ENCODE measurements at places on chromosomes 1 and 21.

GRCh38 chr1:25695090-25695770 lies 78.6 kb downstream of the MAN1C1 start:
- peak; percentile 94 for DNase-seq
- H3K27me3 ChIP-seq = no peaks in the 10 kb centered on the region
- no peaks in the 10 kb centered on the region for H3K4me1 ChIP-seq
- H3K27ac ChIP-seq = peak overlapping the region; percentile 76

DNA sequence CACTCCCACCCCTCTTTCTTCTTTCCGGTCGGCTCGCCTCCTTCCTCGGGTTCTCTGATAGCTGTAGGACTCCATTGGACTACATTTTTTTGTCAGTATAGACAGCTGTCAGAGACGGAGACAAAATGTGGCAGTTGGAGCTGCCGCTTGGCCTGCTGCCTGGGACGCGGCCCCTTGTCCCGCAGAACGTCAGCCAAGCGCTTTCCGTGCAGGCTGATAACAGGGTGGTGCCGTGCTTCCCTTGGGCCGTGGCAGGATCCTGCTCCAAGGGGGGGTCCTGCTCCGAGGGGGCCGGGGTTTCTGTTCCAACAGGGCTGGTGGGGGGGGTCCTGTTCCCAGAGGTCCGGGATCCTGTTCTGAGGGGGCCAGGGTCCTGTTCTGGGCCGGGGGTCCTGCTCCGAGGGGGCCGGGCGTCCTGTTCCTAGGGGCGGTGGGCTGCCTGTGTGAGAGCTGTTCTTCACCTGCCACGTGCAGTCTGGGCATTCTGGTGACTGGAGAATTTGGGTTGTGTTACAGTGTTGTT lies 4.9 kb downstream of the SKI start:
- peak overlapping the region; percentile 39 for H3K4me3 ChIP-seq
- DNase-seq = no peak
- H3K27ac ChIP-seq = peak overlapping the region; percentile 93
- no peaks in the 10 kb centered on the region for H3K27me3 ChIP-seq
- no peaks in the 10 kb centered on the region for H3K4me1 ChIP-seq

DNA sequence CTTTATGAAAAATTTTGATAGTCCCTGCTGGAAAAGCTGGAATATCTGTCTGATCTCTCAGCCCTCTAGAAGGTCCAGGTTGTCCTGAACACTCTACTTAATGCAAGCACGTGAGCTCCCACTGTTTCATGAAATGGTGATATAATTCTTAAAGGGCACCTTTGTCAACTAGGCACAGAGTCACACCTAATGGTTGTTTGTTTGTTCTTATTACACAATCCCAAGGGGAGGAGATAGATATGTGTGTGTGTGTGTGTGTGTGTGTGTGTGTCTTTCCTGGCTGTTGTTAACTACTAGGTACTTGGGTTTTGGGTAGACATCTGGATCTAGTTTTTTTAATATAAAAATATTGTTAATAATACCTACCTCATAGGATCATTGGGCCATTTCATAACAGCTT lies 63.9 kb downstream of the GRIK1 start:
- H3K4me3 ChIP-seq = no peak overlapping the region
- H3K27me3 ChIP-seq = no peaks in the 10 kb centered on the region

GRCh38 chr1:243495442-243496186 lies 239.8 kb downstream of the SDCCAG8 start:
- no peak overlapping the region for H3K4me3 ChIP-seq
- no peak for DNase-seq
- no peaks in the 10 kb centered on the region for H3K27me3 ChIP-seq

DNA sequence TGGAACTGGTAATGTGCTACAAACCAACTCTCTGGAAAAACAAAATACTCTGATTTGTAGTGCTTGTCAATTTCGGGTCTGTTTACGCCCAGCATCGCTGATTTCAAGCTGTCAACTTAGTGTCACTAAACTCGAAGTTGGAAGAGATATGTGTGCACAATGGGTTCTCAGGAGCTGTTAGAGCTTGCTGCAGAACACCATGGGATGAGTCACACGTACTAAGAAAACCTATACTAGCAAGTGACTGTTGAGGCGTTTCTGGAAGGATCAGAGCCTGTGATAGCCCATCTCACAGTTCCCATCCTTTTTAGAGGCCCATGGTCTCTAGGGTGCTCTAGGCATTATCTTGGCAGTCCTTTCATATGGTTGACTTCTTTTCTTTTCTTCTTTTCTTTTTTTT lies 14.3 kb downstream of the GMEB1 start:
- H3K4me1 ChIP-seq = no peaks in the 10 kb centered on the region
- no peak overlapping the region for H3K4me3 ChIP-seq
- H3K36me3 ChIP-seq = peaks cover 18% of the 10 kb centered on the region
- no peaks in the 10 kb centered on the region for H3K27me3 ChIP-seq
- no peak for DNase-seq

DNA sequence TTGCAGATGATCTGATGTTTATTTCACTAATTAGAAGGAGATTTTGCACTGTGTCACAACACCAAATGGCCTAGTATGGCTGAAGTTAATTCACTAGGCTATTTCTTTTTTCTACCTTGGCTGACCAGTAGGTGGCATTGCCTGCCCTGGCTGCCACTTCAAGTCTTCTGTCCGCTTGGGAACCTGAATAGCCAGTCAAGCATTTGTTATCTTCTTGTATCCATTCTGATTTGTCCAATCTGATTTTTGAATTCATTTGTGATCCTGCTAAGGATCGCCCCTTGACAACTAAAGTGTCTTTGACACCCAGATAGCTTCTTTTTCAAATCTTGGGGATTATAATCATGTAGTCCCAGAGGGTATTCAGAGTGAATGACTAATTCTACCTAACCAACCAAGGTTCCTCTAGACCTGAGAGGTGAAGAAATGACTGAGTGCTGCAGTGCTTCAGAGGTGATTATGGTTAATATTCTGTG lies 99.4 kb downstream of the GIPC2 start:
- DNase-seq = no peak
- H3K27ac ChIP-seq = no peak overlapping the region
- no peaks in the 10 kb centered on the region for H3K4me1 ChIP-seq
- H3K36me3 ChIP-seq = no peaks in the 10 kb centered on the region

DNA sequence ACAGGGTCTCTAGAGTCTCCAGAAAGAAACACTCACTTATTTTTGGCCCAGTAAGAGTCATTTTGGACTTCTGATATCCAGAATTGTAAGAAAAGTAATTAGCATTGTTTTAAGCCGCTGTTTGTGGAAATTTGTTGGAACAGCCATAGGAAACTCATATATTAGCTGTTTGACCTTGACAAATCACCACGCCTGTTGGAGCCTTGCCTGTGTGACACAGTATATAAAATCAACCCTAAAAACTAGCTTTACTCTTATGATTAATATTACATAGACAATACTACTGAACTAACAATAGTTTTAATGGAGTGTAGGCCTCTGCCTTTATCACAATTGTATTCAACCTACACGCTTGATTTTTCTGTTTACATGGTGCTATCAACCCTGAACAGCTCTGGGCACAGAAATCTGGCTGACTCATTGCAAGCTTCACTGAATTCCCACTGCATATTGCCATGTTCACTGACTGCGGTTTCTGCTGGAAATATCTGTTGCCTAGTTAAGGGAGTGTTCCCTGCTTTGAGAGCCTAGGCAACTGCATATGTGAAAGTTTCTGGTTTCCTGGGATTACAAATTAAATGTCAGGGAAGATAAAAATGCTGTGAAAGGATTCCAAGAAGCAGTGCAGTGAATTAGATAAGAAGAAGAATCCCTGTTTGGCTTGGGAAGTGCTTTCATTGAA lies 419.5 kb upstream of the DEPDC1 start:
- H3K4me1 ChIP-seq = peaks cover 10% of the 10 kb centered on the region
- no peaks in the 10 kb centered on the region for H3K36me3 ChIP-seq
- DNase-seq = no peak
- no peaks in the 10 kb centered on the region for H3K27me3 ChIP-seq

DNA sequence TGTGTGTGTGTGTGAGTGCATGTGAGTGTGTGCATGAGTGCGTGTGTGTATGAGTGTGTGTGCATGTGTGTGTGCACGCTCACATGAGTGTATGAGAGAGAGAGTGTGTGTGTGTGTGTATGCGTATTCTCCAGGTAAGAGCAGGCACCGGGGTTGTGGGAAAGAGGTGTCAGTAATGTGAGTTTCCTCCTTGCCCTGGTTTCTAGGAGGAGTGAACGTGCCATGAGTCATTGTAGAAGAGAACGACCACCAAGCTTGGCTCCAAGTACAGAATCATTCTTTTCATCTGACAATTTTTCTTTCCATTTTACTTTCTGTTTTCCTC lies 79.1 kb downstream of the POFUT2 start:
- no peak for DNase-seq
- peaks cover 40% of the 10 kb centered on the region for H3K36me3 ChIP-seq
- H3K4me3 ChIP-seq = no peak overlapping the region
- no peaks in the 10 kb centered on the region for H3K4me1 ChIP-seq
- H3K27ac ChIP-seq = no peak overlapping the region

GRCh38 chr1:200771625-200772555 lies 33.2 kb downstream of the CAMSAP2 start:
- H3K36me3 ChIP-seq = peaks cover 16% of the 10 kb centered on the region
- H3K27ac ChIP-seq = no peak overlapping the region
- H3K27me3 ChIP-seq = no peaks in the 10 kb centered on the region
- DNase-seq = no peak
- H3K4me3 ChIP-seq = no peak overlapping the region

- no peak overlapping the region for H3K27ac ChIP-seq
- H3K4me1 ChIP-seq = no peaks in the 10 kb centered on the region
Observed at GRCh38 chr1:11388617-11389016, 90.3 kb upstream of the DISP3 start.

DNA sequence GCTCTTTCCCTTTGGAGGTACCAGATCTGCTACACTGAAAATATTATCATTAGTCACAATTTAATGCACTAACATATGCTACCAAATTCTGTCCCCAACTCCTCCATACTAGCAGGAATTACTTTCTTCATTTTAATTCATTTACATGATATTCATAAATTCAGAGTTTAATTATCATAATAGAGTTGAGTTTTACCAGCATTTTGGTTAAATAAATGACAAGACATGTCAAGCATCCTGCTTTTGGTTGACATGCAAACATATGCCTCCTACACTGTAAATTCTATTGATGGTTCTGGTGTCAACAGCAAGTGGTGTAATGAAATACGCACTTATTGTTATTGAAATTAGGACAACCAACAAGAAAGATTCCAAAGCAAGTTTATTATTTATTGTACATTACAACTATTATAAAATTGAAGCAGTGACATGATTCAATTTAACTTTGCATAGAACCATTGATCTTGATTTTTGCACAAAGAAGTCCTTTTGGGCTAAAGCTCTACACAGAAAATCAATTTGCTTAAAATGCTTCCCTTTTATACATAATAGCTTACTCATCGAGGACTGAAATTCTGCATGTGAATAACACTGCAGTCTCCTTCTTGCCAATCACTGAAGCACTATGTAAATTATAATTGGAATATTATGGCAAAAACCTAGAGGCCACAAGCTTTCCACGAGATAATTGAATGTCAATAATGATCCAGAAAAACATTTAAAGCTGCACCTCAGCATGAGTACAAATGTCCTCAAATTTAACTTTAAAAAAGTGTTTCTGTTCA lies 728.6 kb upstream of the ADGRL2 start:
- no peaks in the 10 kb centered on the region for H3K27me3 ChIP-seq
- no peak for DNase-seq
- H3K4me1 ChIP-seq = no peaks in the 10 kb centered on the region
- no peak overlapping the region for H3K27ac ChIP-seq
- H3K4me3 ChIP-seq = no peak overlapping the region
- no peaks in the 10 kb centered on the region for H3K36me3 ChIP-seq

All from right atrium auricular region (tissue), 2 donors.